NCI-H2081 treated with DMSO at 0.1 percent for 48 hours (cell line): ENCODE measurements at places on chromosomes 1 and 21.

DNA sequence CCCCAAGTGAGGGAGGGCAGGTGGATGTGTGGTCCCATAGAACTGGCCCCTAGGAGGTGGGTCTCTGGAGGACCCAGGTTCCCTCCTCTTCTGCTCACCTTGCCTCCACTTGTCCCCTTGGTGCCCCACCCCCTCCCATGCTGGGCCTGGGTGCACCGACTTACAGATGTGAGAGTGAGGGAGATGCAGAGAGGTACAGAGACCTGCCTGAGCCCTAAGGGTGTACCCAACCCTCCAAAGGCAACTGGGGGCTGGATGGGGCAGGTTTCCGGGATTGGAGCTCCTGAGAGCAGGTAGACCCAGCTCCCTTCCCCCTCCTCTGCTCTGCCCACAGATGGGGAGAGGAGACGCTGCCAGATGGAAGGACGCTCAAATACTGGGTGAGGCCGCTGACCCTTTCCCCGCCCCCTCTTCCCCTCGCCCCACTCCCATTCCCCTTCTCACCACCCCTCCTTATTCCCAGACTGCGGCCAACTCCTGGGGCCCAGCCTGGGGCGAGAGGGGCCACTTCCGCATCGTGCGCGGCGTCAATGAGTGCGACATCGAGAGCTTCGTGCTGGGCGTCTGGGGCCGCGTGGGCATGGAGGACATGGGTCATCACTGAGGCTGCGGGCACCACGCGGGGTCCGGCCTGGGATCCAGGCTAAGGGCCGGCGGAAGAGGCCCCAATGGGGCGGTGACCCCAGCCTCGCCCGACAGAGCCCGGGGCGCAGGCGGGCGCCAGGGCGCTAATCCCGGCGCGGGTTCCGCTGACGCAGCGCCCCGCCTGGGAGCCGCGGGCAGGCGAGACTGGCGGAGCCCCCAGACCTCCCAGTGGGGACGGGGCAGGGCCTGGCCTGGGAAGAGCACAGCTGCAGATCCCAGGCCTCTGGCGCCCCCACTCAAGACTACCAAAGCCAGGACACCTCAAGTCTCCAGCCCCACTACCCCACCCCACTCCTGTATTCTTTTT, 10.3 kb downstream of the TINAGL1 start:
- no peak for DNase-seq

DNA sequence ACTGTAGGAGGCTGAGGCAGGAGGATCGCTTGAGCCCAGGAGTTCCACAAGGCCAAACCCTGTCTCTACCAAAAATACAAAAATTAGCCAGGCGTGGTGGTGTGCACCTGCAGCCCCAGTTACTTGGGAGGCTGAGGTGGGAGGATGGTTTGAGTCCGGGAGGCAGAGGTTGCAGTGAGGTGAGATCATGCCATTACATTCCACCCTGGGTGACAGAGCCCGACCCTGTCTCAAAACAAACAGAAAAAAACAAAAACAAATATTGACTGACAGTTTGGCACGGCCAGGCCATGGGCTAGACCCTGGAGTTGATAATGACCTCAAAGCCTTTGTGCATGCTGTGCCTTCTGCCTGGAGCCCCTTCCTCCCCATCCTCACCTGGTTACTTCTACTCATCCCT, 19.2 kb upstream of the RSPO1 start:
- DNase-seq, result no peak

DNA sequence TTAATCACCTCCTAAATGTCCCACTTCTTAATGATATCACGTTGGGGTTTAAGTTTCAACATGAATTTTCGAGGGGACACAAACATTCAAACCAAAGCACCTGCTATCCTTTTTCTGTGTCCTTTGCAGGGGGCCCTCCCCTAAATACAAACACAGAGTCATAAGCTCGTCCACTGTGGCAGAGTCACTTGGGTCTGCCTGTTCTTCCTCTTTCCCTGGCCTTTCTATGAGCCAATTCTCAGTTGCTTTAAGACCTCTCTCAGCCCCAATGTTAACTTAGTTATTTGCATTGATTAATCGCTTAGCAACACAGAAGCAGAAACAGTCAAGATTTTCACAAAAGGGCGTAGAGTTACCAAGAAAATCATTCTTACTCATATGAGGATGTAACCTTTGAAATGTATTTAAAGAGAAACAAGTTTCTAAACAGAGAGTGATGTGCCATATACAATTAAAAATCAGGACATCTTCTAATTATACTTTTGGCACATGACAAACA, 14.9 kb downstream of the APCS start:
- DNase-seq, result no peak

- no peak for DNase-seq
Measured at GRCh38 chr1:32321712-32322291, 14.2 kb downstream of the MARCKSL1 start.

- DNase-seq, result no peak
Measured at GRCh38 chr1:25458541-25459298, 28.0 kb downstream of the MACO1 start.

- DNase-seq, result no peak
Measured at GRCh38 chr1:117537291-117537920, 68.4 kb upstream of the TENT5C start.

DNA sequence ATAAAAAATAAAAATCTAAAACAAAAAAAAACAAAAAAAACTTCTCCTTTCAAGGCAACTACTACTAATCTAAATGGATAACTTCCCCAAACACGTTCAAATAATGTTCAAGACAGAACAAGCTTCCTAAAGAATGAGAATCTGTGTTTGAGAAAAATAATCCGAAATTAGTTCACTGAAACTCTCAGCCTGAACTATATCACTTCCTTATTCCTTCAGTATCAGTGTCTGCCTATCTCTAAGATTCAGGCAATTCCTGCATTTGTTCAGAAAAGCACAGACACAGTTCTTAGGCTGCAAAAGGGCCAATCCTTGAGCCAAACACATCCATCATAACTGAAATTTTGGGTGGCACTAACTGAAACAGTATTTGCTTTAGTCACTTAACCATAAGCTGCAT, 22.4 kb downstream of the DSTYK start:
- no peak for DNase-seq

GRCh38 chr1:20666804-20667203, 5.6 kb upstream of the DDOST start:
- no peak for DNase-seq

GRCh38 chr21:25584833-25585676, 22.2 kb downstream of the MRPL39 start:
- DNase-seq, result no peak

DNA sequence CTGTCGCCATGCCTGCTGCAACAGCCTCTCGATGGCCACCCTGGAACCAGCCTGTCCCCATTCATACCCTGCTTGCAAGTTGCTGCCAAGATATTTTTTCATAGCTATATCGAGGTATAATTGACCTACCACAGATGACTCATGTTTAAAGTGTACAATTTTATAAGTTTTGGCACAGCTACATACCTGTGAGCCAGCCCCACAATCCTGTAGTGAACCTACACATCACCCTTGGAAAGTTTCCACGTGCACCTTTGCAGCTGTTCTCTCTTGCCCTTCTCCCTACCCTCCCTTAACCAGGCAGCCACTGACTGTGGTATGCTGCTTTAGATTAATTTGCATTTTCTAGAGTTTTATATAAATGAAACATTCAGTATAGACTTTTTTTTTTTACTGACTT, 23.0 kb upstream of the KCNJ6 start:
- no peak for DNase-seq

- DNase-seq, result no peak
Measured at GRCh38 chr1:217469983-217470382, 160.9 kb downstream of the GPATCH2 start.

DNA sequence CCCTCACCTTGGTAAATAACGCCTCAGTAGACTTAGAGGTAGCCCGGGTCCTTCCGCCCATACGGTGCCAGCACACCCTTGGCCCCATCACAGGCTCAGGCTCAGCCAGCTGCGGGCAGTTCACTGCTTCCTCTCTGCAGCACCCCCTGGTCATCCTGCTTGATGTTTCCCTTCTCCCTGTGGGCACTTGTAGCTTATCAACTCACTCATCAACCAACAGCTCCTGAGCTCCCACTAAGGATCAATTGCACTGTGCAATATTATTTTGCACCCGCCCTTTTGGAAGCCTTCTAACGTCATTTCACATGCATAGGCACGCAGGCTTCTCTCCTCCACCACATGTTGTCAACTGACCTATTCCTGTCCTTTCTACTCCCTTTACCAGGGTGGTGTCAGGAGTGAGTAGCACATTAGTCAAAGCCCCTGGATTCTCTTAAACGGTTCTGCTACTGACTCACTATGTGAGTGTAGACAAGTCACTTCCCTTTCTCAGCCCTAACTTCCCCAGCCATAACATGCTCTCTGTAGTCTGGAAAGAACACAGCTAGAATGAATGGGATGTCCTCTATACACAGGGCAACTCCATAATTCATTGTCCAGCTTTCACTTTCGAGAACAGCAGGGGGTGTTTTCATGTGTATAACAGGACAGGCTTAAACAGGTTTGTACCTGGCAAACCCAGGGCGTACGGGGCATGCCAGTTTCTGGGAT, 47.1 kb upstream of the IRF2BP2 start:
- no peak for DNase-seq

DNA sequence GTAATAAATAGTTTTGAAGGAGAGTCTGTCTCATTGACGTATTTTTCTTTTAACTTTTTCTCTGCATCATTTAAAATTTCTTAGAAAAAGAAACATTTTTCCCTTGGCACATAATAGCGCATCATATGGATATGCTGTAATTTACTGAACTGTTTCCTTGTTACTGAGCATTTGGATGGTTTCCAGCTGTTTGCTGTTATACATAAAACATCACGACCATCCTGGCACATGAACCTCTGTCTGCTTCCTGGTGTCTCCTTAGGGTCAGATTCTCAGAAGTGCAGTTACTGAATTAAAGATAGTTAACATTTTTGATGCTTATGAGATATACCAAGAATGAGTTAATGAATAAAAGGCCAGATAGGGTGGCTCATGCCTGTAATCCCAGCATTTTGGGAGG, 67.2 kb downstream of the BACE2 start:
- DNase-seq, result no peak

DNA sequence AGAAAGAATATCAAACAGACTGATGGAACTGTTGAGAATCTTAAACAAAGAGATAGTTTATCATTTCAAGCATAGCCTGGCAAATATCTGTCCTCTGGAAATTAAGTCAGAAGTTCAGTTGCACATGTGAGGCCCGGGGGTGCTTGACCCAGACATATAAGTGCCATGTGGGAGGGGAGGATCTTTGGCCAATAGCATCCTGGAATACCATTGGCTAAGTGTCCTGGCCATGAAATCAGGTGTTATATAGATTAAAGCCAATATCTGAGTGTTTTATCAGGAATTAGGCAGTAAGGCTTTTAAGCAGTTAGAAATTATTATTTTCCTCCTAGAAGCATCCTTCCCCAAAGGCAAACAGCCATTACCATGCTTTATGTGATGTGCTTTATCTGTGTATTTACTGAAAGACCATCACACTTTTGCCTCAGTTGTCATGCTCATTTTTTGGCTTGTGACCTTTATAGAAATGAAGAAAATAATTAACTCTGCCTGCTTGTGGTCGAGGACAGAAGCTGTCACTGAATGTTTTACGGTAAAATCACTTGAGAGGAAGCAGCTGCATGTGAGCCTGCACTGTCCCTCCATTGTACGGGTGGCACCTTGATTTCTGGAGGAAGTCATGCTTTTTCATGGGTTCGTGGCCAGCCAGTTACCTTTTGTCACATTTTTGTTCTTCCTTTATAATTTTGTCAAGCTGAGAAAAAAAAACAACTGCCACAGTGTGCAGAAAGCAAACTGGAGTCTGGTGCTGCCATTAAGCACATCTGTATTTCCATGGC, 259.9 kb upstream of the FMN2 start:
- DNase-seq, result no peak

GRCh38 chr1:44073528-44073927, 42.3 kb upstream of the SLC6A9 start:
- DNase-seq, result no peak

DNA sequence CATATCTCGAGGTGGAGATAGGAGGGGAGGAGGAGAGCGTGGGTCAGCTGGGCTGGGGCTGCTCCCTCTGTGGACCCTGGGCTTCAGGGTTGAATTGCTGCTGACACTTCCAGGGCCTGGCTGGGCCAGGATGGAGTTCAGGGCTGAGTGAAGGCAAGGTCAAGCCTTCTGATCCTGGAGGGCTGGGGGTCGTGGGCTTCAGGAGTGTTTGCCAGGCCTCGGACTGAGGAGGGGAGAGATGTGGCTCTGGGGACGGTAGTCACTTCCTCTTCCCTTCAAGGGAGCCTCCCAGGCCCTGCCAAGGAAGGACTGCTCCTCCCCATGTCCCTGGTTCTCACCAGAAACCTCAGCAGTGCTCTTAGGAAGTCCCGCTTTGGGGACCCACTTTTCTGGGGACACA, 12.1 kb upstream of the FAM131C start:
- no peak for DNase-seq
